D341Med (cell line): ENCODE measurements at places on chromosomes 11 and 22.

DNA sequence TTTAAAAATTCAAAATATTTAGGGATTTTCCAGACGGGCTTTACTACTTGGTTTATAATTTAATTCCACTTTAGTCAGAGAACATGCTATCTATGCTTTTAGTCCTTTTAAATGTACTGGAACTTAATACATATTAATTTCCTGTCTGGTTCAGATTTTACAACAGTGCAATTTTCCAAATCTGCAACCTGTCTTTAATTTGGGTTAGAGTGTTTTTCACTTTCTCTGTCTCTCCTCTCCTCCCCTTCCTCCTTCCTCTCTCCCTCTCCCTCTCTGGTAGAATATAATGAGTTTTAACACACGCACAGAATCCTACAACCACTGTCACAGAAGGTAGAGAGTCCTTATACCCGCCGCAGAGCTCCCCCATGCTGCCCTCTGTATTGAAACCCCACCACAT lies 950.7 kb downstream of the BRD1 start:
- DNase-seq, result no peak

DNA sequence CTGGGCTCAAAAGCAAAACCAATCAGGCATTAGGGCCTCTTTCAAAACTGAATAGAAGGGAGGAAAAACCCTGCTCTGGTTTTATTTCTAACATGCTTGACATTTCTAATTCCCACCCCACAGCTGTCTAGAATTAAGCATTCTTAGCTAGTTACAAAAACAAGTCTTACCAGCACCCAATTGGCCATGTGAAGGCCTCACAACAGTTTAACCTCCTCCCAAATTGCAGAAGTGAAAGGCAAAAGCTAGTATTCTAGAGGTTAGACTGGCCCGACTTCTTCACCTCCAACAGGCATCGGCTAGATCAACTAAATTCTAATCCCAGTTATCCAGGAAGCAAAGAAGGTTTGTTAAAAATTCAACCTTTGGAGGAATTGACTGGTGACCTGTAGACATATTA lies 6.5 kb downstream of the SF1 start:
- DNase-seq, result no peak

GRCh38 chr11:109264128-109264527 lies 157.9 kb upstream of the C11orf87 start:
- DNase-seq, result no peak

DNA sequence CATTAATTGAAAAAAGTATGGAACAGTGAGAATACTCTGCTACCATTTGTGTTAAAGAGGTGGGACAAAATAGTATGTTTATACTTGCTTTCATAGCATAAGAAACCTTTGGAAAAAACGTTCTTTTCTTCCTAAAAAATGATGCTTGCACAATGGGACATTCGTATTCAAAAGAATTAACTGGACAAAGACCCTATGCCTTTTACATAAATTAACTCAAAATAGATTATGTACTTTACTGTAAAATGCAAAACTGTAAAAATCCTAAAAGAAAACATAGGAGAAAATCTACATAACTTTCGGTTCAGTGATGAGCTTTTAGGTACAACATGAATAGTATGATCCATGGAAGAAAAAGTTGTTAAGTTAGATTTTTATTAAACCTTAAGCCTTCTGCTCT lies 166.2 kb downstream of the NELL1 start:
- no peak for DNase-seq
